Dermis microvascular lymphatic vessel endothelial cell (primary cell): ENCODE measurements at places on chromosomes 7 and 10. TPM values are rescaled to one million over a fixed set of nuclear protein-coding genes. Genes with fewer than 3 reads are reported as not detected.

DNA sequence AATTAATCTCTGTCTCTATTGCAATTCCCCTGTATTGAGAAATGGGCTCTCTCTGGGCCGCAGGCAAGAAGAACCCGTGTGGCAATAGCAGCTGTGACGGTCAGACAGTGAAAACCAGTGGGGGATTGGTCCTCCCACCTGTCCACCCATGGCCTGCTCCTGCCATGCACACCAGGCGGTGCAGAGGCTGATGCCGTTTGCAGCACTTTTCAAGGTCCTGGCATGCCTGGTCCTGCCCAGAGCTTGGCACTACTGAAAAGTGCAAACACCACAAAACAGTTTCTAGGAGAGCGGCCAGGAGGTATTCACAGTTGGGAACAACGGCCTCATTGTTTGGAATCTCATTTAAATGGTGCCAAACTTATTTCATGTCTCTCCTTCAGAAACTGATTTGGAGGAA is 41.5 kb downstream of the PSPH start:
- no peak for DNase-seq

DNA sequence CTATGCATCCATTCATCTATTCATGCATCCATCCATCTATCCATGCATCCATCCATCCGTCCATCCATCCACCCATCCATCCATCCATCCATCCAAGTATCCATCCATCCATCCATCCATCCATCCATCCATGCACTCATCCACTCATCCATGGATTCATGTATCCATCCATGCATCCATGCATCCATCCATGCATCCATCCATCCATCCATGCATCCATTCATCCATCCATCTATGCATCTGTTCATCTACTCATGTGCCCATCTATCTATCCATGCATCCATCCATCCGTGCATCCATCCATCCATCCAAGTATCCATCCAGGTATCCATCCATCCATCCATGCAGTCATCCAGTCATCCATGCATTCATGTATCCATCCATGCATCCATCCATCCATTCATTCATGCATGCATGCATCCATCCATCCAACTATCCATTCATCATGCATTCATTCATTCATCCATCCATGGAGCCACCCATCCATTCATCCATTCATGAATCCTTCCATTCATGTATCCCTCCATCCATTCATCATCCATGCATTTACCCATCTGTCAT is 132.0 kb downstream of the DYNC2I1 start:
- no peak for DNase-seq

GRCh38 chr7:47878662-47879061 is 69.6 kb downstream of the PKD1L1 start:
- no peak for DNase-seq

The ZNF727 gene
- total RNA-seq, result 0.13 and 0.25 TPM in 2 replicates

GRCh38 chr10:62818426-62819011 is 2.4 kb upstream of the EGR2 start:
- DNase-seq, result peak; percentile 14

GRCh38 chr7:49660976-49661375 is 112.5 kb upstream of the VWC2 start:
- no peak for DNase-seq

- no peak for DNase-seq
Measured at GRCh38 chr7:4240042-4240441, 442.1 kb upstream of the FOXK1 start.

The CYP3A4 gene
- total RNA-seq, result not detected in 2 replicates

- no peak for DNase-seq
Measured at GRCh38 chr10:47287365-47287802, 12.6 kb upstream of the GDF10 start.

The FKBP14 gene
- total RNA-seq, result 8.5 and 9.8 TPM in 2 replicates
